ENCODE measurements at places on chromosomes 3 and 15. TPM values are rescaled to one million over a fixed set of nuclear protein-coding genes. Genes with fewer than 3 reads are reported as not detected.
A peak's percentile ranks its signal among the peaks of the same experiment; 100 is the strongest.

GRCh38 chr3:122322095-122323075 is 2.7 kb upstream of the CSTA start:
- no peaks in the 10 kb centered on the region for H3K36me3 ChIP-seq
- H3K4me1 ChIP-seq, result peaks cover 20% of the 10 kb centered on the region
- peak; percentile 62 for DNase-seq
- H3K27me3 ChIP-seq, result peaks cover 4% of the 10 kb centered on the region
- no peak overlapping the region for H3K4me3 ChIP-seq
- peak overlapping the region; percentile 56 for H3K27ac ChIP-seq

DNA sequence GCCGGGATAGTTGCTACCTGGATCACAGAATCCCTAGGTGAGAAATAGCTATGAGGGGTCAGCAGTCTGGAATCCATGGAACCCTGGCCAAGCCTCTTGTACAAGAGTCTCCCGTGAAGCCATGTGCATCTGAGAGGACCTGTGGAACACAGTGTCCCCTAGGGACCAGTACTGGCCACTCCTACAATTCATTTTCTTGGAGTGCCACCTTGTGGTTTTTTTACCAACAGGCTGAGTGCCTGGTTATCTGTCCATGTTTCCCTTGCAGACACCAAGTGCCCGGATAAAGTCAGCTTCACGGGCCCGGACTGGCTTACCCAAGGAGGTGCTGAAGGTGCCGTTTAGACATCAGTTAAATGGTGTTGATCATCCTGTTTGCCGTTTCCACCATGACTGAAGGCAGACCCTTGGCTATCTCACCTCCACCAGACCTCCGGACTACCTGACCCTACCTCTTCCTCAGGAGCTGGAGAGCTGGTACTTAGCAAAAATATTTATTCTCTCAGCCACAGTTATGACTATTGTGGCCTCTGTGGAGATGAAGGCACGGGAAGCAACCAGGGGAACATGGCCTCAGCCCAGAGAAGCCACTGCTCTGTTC is 93.9 kb downstream of the RBPMS2 start:
- H3K27me3 ChIP-seq, result no peaks in the 10 kb centered on the region
- H3K4me1 ChIP-seq, result peaks cover 2% of the 10 kb centered on the region
- H3K36me3 ChIP-seq, result peaks cover 21% of the 10 kb centered on the region
- H3K27ac ChIP-seq, result no peak overlapping the region
- DNase-seq, result peak; percentile 20
- H3K4me3 ChIP-seq, result no peak overlapping the region

DNA sequence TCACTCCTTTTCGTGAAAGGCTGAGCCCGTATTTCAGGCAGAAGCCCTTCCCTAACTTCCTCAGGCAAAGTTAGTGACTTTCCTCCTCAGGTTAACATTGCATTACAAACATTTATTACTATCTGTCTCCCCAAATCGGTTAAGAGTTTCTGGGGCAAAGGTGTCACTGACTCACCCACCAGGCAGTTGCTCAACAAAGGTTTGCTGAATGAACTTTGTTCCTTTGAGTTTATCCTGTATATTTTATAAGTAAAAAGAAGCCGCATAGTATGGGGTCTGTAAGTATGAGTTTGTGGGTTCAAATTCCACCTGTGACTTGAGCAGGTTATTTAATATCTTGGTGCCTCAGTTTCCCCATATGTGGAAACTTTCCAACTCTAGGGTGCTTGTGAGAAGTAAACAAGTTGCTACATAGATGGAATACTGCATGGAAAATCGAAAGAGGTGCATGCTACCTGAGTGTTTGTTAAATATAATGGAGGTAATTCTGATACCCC is 177.7 kb downstream of the THRB start:
- H3K36me3 ChIP-seq, result no peaks in the 10 kb centered on the region
- H3K27ac ChIP-seq, result no peak overlapping the region

GRCh38 chr15:100196326-100197058 is 145.3 kb downstream of the ADAMTS17 start:
- H3K27ac ChIP-seq, result no peak overlapping the region
- no peak overlapping the region for H3K4me3 ChIP-seq
- DNase-seq, result no peak
- H3K36me3 ChIP-seq, result peaks cover 3% of the 10 kb centered on the region
- peaks cover 4% of the 10 kb centered on the region for H3K4me1 ChIP-seq

DNA sequence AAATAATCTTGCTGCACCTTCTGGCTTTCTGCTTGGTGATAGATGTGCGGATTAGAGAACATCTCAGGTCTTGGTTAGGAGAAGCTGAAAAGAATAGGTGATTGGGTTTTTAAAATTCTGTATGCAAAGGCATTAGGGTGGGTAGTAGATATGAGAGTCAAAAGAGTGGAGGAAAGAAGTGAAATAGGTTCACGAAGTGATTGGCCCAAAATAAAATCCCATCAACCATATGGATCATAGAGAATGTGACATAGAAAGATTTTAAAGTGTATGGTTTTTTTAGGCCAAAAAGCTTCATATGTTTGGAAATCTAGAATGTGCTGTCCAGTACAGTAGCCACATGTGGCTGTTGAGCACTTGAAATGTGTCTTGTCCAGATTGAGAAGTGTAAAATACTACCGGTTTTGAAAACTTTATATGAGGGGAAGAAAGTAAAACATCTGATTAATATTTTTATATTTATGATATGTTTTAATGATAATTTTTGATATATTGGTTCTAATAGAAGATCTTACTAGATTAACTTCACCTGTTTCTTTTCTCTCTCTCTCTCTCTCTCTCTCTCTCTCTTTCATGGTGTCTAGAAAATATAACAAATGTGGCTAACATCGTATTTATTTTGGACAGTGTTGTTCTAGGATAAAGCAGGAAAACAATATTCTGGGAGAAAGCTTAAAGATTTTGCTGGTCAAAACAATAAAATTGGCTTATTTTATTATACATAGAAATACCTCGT is 2.9 kb downstream of the MBNL1 start:
- H3K4me3 ChIP-seq, result peak overlapping the region; percentile 84
- peaks cover 49% of the 10 kb centered on the region for H3K4me1 ChIP-seq
- H3K27me3 ChIP-seq, result no peaks in the 10 kb centered on the region
- DNase-seq, result no peak
- H3K27ac ChIP-seq, result peak overlapping the region; percentile 84

GRCh38 chr15:82651708-82652107 is 4.5 kb upstream of the CPEB1 start:
- peaks cover 20% of the 10 kb centered on the region for H3K27me3 ChIP-seq
- DNase-seq, result no peak
- H3K36me3 ChIP-seq, result no peaks in the 10 kb centered on the region
- H3K27ac ChIP-seq, result no peak overlapping the region
- no peak overlapping the region for H3K4me3 ChIP-seq

DNA sequence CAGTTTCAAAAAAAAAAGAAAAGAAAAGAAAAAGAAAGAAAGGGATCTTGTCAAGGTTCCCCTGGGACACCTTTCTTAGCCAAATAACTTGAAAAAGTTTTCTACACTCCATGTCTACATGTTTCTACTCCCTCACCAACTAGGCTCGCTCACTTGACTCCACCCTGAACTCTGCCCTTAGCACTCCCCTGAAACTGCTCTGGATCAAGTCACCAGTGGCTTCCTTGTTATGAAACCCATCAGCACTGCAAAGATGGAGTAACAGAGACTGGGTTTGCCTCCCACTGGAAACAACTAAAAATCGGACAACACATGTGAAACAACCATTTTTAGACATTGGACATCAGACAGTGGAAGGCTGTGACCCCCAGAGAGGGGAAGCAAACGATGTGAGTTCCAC is 36.8 kb downstream of the TMEM40 start:
- H3K27ac ChIP-seq, result no peak overlapping the region
- no peaks in the 10 kb centered on the region for H3K36me3 ChIP-seq
- DNase-seq, result no peak
- no peaks in the 10 kb centered on the region for H3K27me3 ChIP-seq
- peaks cover 9% of the 10 kb centered on the region for H3K4me1 ChIP-seq

DNA sequence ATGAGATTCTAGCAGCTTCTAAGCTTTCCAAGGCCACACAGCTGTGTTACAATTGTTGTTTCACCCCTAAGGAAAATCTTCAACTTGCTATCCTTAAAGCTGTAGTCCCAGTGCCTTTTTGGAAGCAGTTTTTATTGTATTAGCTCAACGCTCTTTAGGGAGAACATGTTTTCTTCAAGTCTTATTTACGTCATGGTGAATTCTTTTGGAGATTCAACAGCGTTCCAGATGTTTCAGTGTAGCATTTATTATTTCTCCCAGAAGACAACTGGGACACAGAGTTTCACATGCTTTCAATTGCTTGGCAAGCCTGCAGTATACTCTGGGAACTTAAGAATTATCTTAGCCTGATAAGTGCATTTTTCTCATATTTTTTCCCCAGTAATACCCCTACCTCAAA is 888.3 kb downstream of the PLOD2 start:
- DNase-seq, result no peak
- no peaks in the 10 kb centered on the region for H3K4me1 ChIP-seq
- H3K27ac ChIP-seq, result no peak overlapping the region
- H3K4me3 ChIP-seq, result no peak overlapping the region
- no peaks in the 10 kb centered on the region for H3K36me3 ChIP-seq

- peaks cover 16% of the 10 kb centered on the region for H3K27me3 ChIP-seq
- DNase-seq, result no peak
- H3K4me3 ChIP-seq, result no peak overlapping the region
- H3K4me1 ChIP-seq, result no peaks in the 10 kb centered on the region
- H3K27ac ChIP-seq, result no peak overlapping the region
These were observed 47.2 kb downstream of the TMEM212 start for GRCh38 chr3:171890398-171890797.

- H3K4me1 ChIP-seq, result no peaks in the 10 kb centered on the region
- DNase-seq, result no peak
- no peak overlapping the region for H3K4me3 ChIP-seq
- no peaks in the 10 kb centered on the region for H3K27me3 ChIP-seq
- H3K36me3 ChIP-seq, result no peaks in the 10 kb centered on the region
These were observed 555.5 kb upstream of the CFAP20DC start for GRCh38 chr3:59605318-59605717.

- H3K4me3 ChIP-seq, result no peak overlapping the region
- H3K36me3 ChIP-seq, result peaks cover 3% of the 10 kb centered on the region
- H3K27me3 ChIP-seq, result no peaks in the 10 kb centered on the region
- H3K27ac ChIP-seq, result no peak overlapping the region
- DNase-seq, result no peak
These were observed 21.9 kb downstream of the MAPKBP1 start for GRCh38 chr15:41795996-41796856.

GRCh38 chr15:60673918-60674558 is 195.1 kb upstream of the ICE2 start:
- no peaks in the 10 kb centered on the region for H3K27me3 ChIP-seq
- H3K4me1 ChIP-seq, result peaks cover 36% of the 10 kb centered on the region
- peaks cover 11% of the 10 kb centered on the region for H3K36me3 ChIP-seq
- H3K27ac ChIP-seq, result no peak overlapping the region
- DNase-seq, result peak; percentile 78
- H3K4me3 ChIP-seq, result no peak overlapping the region

GRCh38 chr3:30643763-30644462 is 37.5 kb downstream of the TGFBR2 start:
- peak overlapping the region; percentile 50 for H3K4me3 ChIP-seq
- no peaks in the 10 kb centered on the region for H3K27me3 ChIP-seq
- peak overlapping the region; percentile 94 for H3K27ac ChIP-seq
- H3K4me1 ChIP-seq, result peaks cover 92% of the 10 kb centered on the region
- peaks cover 37% of the 10 kb centered on the region for H3K36me3 ChIP-seq

DNA sequence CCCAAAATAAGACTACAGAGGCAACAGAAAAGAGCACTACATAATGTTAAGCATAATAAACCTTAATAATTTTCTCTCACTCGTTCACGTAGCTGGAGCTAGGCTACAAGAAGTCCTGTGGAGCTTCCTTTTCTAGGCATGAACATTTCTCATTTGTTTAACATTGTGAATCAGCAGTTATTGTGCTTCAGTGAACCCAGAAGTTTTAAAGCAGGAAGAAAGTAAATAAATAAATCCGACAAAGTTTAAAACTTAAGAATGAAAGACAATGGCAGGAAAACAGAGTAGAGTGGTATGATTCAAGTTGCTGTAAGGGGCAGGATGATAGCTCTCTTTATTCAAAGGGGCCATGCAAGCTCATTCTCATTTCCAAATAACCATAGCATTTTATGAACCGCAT is 191.8 kb downstream of the LSAMP start:
- no peaks in the 10 kb centered on the region for H3K4me1 ChIP-seq
- no peaks in the 10 kb centered on the region for H3K36me3 ChIP-seq
- no peaks in the 10 kb centered on the region for H3K27me3 ChIP-seq
- no peak overlapping the region for H3K4me3 ChIP-seq
- DNase-seq, result no peak
- no peak overlapping the region for H3K27ac ChIP-seq

GRCh38 chr3:71130471-71131374 is 452.8 kb downstream of the FOXP1 start:
- H3K27me3 ChIP-seq, result no peaks in the 10 kb centered on the region
- peaks cover 68% of the 10 kb centered on the region for H3K4me1 ChIP-seq
- H3K4me3 ChIP-seq, result peak overlapping the region; percentile 93
- peak overlapping the region; percentile 94 for H3K27ac ChIP-seq
- peak; percentile 81 for DNase-seq
- H3K36me3 ChIP-seq, result peaks cover 4% of the 10 kb centered on the region

GRCh38 chr3:30292192-30292893 is 314.1 kb upstream of the TGFBR2 start:
- no peaks in the 10 kb centered on the region for H3K36me3 ChIP-seq
- no peak for DNase-seq
- H3K27me3 ChIP-seq, result no peaks in the 10 kb centered on the region
- H3K27ac ChIP-seq, result no peak overlapping the region

SRGAP3 gene
- 2.2 TPM for total RNA-seq

ITGA11 gene
- 0.56 TPM for total RNA-seq

MNS1 gene
- 0.36 TPM for total RNA-seq

ZNF502 gene
- total RNA-seq, result 0.69 TPM

PIGB gene
- 18.9 TPM for total RNA-seq

RPSA gene
- total RNA-seq, result 2,738 TPM

FRMD4B gene
- total RNA-seq, result 29.1 TPM

AQR gene
- total RNA-seq, result 33.2 TPM

TGM4 gene
- total RNA-seq, result not detected
